A673 (cell line): ENCODE measurements at places on chromosomes 16 and 17. TPM values are rescaled to one million over a fixed set of nuclear protein-coding genes. Genes with fewer than 3 reads are reported as not detected.

GRCh38 chr17:58313815-58314705 is 14.5 kb downstream of the TSPOAP1 start:
- H3K27ac ChIP-seq: peak overlapping the region; percentile 4
- peaks cover 15% of the 10 kb centered on the region for H3K4me1 ChIP-seq
- DNase-seq: peak; percentile 70
- no peak overlapping the region for H3K4me3 ChIP-seq

Gene SNX20
- total RNA-seq: not detected in 2 replicates

GRCh38 chr16:27999687-28000086 is 63.8 kb downstream of the GSG1L start:
- H3K27me3 ChIP-seq: no peaks in the 10 kb centered on the region
- H3K4me1 ChIP-seq: no peaks in the 10 kb centered on the region
- no peak overlapping the region for H3K27ac ChIP-seq
- H3K4me3 ChIP-seq: no peak overlapping the region
- no peak for DNase-seq

Gene NPIPB6
- total RNA-seq: 1.6 and 2.6 TPM in 2 replicates

GRCh38 chr17:57455063-57455914 is 199.0 kb downstream of the MSI2 start:
- H3K4me3 ChIP-seq: no peak overlapping the region
- H3K27ac ChIP-seq: no peak overlapping the region
- no peak for DNase-seq
- no peaks in the 10 kb centered on the region for H3K4me1 ChIP-seq
- no peaks in the 10 kb centered on the region for H3K27me3 ChIP-seq

Gene CETP
- total RNA-seq: not detected in 2 replicates

- no peak overlapping the region for H3K4me3 ChIP-seq
- no peaks in the 10 kb centered on the region for H3K4me1 ChIP-seq
- H3K27ac ChIP-seq: no peak overlapping the region
Measured at GRCh38 chr16:89289428-89290395, 72.2 kb downstream of the ZNF778 start.

DNA sequence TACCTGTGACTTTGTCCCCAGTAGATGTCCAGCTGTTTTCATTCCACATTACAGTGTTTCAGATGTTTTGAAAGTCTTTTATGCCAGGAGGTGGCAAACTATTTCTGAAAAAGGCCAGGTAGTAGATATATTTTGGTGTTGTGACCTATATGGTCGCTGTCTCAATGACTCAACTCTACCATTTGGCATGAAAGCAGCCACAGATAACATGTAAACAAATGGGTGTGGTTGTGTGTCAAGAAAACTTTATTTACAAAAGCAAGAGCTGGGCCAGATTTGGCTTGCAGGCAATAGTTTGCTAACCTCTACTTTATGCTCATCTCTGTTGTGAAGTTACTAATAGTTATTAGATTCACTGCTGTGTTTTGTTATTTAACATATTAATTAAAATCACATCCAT is 728.7 kb upstream of the EEF2KMT start:
- no peaks in the 10 kb centered on the region for H3K27me3 ChIP-seq
- H3K27ac ChIP-seq: no peak overlapping the region
- DNase-seq: no peak

- no peaks in the 10 kb centered on the region for H3K27me3 ChIP-seq
- peak; percentile 60 for DNase-seq
- H3K36me3 ChIP-seq: no peaks in the 10 kb centered on the region
- no peak overlapping the region for H3K27ac ChIP-seq
- peaks cover 14% of the 10 kb centered on the region for H3K4me1 ChIP-seq
Measured at GRCh38 chr16:997440-998051, 16.0 kb downstream of the SOX8 start.

Gene TPSG1
- not detected in 2 replicates for total RNA-seq

DNA sequence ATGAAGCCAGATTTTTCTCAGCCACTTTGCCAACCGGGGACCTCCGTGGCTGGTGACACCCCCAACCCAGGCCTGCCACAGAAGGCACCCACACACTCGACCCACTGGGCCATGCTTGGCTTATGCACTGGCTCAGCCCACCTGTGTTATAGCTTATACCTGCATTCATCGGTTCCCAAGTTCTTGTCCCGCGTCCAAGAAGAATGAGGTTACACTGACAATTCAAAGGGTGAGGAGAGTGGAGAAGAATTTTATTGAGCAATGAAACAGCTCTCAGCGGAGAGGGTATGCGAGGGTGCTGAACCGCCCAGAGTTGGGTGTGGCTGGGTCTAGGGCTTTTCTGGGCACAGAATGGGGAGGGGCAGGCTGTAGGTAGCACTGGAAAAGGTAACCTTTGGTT is 22.2 kb upstream of the CDH15 start:
- no peaks in the 10 kb centered on the region for H3K4me1 ChIP-seq
- no peaks in the 10 kb centered on the region for H3K27me3 ChIP-seq
- no peak overlapping the region for H3K4me3 ChIP-seq
- no peak overlapping the region for H3K27ac ChIP-seq

Gene KRT36
- total RNA-seq: not detected in 2 replicates

Gene ELMO3
- 3.3 and 4.7 TPM in 2 replicates for total RNA-seq

Gene ABHD15
- 5.4 and 8.0 TPM in 2 replicates for total RNA-seq
